ENCODE measurements at places on chromosomes 12 and 14. TPM values are rescaled to one million over a fixed set of nuclear protein-coding genes. Genes with fewer than 3 reads are reported as not detected.

Gene RFLNA
- 1.8 TPM for total RNA-seq

Gene CRIP1
- total RNA-seq = 21.3 TPM

DNA sequence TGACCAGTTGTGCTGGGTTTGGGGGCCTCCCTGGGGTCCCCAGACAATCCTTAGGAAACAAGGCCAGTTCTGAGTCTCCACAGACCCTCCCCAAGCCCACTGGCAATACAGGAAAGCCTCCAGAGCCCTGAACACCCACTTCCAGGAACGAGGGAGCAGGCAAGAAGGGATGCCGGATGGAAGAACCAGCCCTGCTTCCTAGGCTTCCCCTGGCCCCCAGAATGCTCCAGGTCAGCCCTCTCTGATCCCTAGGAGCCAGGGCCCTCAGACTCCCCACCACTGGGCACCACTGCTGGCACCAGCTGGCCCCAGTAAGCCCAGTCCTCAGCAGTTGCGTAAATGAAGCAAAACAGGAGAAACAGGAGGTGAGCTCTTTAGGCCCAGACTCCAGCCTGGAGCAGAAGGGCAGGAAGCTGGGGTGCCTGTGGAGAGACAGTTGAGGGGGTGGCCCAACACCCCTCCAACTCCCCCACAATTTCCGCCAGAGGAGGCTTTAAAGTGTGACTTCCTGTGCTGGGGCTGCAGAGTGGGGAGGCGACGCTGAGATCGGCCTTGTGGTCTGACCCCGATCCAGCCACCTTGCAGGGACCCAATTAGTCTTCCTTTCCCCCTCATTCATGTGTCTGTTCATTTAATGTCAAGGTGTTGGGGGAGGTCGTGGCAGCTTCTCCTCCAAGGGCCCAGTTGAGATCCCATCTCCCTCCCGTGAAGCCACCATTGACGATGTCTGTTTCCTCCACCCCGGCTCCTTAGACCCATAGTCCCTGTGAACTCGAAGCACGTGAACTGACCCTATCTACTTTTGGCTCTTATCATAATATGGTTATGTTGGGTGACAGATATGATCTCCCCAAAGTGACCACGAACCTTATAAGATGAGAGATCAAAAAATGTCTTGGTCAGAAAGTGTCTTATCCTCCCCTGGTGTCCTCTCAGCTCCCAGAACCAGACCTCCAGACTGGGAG lies 4.7 kb downstream of the TNFRSF1A start:
- no peak for DNase-seq
- peak overlapping the region; percentile 20 for H3K4me3 ChIP-seq
- H3K36me3 ChIP-seq = peaks cover 20% of the 10 kb centered on the region
- no peaks in the 10 kb centered on the region for H3K27me3 ChIP-seq
- H3K27ac ChIP-seq = peak overlapping the region; percentile 98
- peaks cover 81% of the 10 kb centered on the region for H3K4me1 ChIP-seq

Gene NPC2
- total RNA-seq = 134 TPM

GRCh38 chr14:69594846-69595245 lies 16.6 kb upstream of the SUSD6 start:
- no peak for DNase-seq
- H3K27me3 ChIP-seq = no peaks in the 10 kb centered on the region
- no peaks in the 10 kb centered on the region for H3K36me3 ChIP-seq
- peaks cover 6% of the 10 kb centered on the region for H3K4me1 ChIP-seq

Gene ITGB7
- 1.3 TPM for total RNA-seq

- no peak for DNase-seq
- no peak overlapping the region for H3K4me3 ChIP-seq
- H3K27me3 ChIP-seq = no peaks in the 10 kb centered on the region
- no peaks in the 10 kb centered on the region for H3K36me3 ChIP-seq
These were observed 40.2 kb downstream of the ETV6 start for GRCh38 chr12:11689591-11690186.

Gene RND1
- total RNA-seq = 2.2 TPM

DNA sequence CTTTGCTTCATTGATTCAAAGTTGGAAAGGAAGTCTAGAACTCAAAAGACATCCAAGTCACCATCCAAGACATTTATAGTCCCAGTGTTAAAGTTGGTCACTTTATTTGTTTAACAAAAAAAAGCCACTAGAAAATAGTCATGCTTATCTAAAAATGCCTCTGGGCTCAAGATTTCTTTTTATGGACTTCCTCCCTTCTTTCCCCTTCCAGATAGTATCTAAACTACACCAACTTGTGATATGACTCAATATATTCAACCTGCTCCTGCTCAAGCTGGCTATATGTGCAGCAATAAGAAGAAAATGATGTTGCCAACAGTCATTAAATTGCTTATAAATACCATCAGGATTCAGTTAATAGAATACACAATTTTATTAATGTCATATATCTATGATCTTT lies 1177.1 kb downstream of the FLRT2 start:
- no peaks in the 10 kb centered on the region for H3K36me3 ChIP-seq
- H3K4me3 ChIP-seq = no peak overlapping the region
- no peak for DNase-seq
- no peaks in the 10 kb centered on the region for H3K27me3 ChIP-seq
- H3K27ac ChIP-seq = no peak overlapping the region
- no peaks in the 10 kb centered on the region for H3K4me1 ChIP-seq

Gene RASSF8
- total RNA-seq = 24.2 TPM

GRCh38 chr14:53608369-53608768 lies 348.3 kb downstream of the BMP4 start:
- H3K4me1 ChIP-seq = peaks cover under 1% of the 10 kb centered on the region
- H3K27ac ChIP-seq = no peak overlapping the region
- no peak for DNase-seq

Gene B3GNT4
- total RNA-seq = 0.54 TPM

Gene ADAM21
- 0.94 TPM for total RNA-seq

DNA sequence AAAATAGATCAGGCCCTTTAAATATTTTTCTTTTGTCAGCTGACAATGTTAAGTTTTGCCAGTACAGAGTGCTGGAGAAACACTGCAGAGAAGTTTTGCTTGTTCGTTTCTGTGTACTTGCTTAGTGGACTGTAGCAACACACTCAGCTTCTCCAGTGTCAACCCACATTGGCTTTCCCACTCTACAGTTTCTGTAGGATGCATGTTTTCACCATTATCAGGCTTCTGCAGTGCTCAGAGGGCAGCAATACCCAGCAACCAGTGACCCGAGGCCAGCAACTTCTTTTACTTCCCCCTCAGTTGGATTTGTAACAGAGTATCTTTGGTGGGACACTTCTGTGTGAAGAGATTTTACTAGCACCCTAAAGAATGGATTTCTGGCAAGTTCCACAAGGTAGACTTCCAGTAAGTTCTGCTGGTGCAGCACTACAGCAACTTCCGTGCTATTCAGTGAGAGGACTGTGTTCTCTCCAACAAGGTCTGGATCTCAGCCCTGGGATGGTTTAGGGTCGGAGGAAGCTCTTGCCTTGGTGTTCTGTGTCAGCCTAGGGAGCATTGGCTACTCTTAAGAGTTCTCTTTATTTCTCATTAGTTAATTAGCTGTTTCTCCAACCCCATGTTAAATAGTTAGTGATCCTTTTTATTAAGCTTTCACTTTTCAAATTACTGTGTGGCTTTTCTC lies 70.4 kb downstream of the FUT8 start:
- H3K36me3 ChIP-seq = no peaks in the 10 kb centered on the region
- no peak overlapping the region for H3K4me3 ChIP-seq
- DNase-seq = no peak
- H3K27me3 ChIP-seq = no peaks in the 10 kb centered on the region
